ENCODE measurements at places on chromosomes 3 and 15.

GRCh38 chr15:52394118-52394517 lies 98.5 kb upstream of the MYO5C start:
- DNase-seq, result no peak

DNA sequence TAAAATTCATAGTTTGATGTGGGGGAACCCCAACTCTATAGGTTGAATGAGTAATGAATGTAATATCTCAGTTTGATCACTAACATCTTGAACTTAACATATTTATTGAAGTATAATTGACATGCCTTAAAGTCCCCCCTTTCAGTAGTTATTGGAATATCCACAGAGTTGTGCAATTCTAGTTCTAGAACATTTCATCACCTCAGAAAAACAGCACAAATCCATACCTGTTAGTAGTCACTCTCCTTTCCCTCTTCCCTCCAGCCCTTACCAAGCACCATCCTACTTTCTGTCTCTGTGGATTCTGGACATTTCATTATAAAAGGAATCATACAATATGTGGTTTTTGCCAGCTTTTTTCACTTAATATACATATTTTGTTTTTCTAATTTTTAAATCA lies 8.7 kb upstream of the NIT2 start:
- no peak for DNase-seq

GRCh38 chr3:47617086-47618010 lies 38.7 kb upstream of the CSPG5 start:
- DNase-seq, result no peak

- no peak for DNase-seq
Measured at GRCh38 chr15:101276501-101277037, 716 bp downstream of the SELENOS start.

DNA sequence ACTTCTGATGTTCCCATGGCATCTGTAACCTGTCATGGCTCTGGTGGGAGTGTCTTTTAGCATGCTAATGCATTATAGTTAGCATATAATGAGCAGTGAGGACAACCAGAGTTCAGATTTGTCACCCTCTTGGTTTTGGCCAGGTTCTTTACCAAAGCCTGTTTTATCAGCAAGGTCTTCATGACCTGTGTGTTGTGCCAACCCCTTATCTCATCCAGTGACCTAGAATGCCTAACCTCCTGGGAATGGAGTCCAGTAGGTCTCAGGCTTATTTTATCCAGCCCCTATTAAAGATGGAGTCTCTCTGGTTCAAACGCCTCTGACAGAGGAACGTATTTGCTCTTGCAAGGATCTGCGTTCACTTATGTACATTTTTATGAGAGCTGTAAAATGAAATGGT lies 60.3 kb upstream of the UTS2B start:
- DNase-seq, result no peak

DNA sequence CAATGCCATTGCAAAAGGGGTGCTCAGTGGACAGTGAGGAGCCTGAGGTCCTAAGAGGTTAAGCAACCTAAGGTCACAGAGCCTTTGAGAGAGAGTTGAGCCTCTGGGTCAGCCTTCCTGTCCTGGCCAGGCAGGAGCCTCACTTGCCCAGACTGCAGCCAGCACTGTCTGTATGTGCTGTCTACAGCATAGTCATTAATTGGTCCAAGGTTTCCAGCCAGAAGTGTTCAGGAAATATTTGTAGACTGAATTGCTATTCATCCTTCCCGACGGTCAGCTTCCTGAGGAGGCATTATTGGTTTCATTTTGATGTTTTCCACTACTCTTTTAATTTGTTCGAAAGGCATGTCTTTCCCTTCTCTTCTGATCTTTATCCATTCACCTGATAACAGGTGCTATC lies 8.1 kb downstream of the SEC13 start:
- no peak for DNase-seq

GRCh38 chr15:36793205-36793873 lies 213.9 kb downstream of the CDIN1 start:
- no peak for DNase-seq

GRCh38 chr3:31450345-31450744 lies 82.4 kb upstream of the STT3B start:
- no peak for DNase-seq

DNA sequence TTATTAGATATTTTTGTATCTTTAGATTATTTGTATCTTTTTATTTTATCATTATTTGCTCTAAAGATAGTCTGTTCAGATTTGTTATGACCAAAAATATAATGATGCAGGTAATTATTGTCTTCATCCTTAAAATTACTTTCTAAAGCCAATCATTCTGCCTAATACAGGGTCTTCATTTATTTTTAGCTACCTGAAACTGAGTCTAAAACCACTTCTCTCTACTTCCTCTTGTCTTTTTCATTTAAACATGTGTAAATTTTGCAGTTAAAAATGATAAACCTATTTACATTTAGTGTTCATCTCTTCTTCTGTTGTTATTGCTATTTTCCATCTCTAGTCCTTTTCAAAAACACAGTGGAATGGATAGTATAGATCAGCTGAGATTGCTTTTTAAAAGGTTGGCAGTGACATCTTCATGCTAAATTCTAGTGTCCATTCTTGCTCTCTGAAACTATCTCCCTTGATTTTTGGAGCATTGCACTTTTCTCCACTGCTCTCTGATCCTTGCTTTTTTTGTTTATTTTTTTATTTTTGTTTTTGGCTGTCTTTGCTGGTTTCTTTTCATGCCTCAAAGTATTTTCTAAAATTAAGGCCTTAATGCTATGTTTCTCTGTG lies 91.8 kb downstream of the UBE2E2 start:
- DNase-seq, result no peak

DNA sequence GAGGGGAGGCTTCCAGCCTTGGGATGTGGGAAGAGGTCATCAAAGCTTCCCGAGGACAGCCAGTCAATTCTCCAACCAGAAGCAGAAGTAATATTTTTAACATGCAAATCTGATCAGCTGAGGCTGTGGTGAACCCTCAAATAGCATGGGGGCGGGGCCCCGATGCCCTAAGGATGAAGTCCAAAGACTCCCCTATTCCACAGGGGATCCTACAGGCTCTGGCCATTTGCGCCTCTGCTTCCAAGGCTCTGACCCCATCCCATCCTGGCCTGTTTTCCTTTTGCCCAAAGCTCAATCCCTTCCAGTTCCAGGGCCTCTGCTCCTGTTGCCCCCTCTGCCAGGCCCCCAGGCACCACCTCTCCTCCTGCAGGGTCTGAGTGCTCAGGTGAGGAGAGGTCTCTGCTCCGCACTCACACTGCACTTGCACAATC lies 6.7 kb upstream of the CSK start:
- no peak for DNase-seq
